ENCODE measurements at places on chromosomes 2 and 18. TPM values are rescaled to one million over a fixed set of nuclear protein-coding genes. Genes with fewer than 3 reads are reported as not detected.

The COLEC12 gene
- 6.2 TPM for total RNA-seq

The TIMM21 gene
- total RNA-seq, result 20.9 TPM

- DNase-seq, result no peak
These were observed 54.8 kb downstream of the NBAS start for GRCh38 chr2:15506229-15506819.

The CDK15 gene
- total RNA-seq, result 0.38 TPM

- DNase-seq, result no peak
These were observed 163.4 kb downstream of the LDLRAD4 start for GRCh38 chr18:13381944-13382365.

Measured in suprapubic skin (tissue), 4 donors.